ENCODE measurements at places on chromosomes 7 and 10.

DNA sequence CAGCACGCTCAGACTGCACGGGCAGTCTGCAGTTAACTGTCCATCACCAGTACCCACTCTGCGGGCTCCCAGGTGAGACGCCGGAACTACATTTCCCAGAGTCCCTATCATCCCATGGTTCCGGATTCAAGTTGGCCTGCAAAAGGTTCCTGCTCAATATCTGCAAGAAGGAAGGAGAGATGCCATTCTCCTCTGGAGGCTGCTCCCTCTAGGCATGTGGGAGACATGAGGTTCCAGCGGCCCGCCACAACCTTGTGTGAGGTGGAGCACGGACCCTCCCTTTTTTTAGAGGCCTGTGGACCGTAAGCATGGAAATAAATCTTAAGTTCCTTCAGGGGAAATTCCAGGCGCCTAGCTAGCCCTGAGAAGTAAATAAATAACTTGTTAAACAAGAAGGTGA lies 29.7 kb downstream of the NUP42 start:
- DNase-seq = no peak

DNA sequence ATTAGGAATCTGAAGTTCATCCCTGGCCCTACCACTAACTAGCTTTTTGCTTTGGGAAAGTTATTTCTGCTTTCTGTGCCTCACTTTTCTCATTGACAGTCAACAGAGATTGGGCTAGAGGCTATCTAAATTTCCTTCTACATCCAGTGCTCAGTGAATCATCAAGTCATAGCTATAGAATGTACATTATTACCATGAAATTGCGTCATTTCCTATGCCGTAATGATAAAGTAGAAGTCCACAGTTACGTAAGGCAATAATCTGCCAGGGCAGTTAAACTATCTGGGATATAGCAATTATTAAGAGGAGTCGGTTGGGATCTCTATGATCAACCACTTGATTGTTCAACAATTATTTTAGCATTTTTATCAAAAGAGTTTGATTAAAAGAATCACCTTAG lies 64.4 kb downstream of the ITGB8 start:
- no peak for DNase-seq

DNA sequence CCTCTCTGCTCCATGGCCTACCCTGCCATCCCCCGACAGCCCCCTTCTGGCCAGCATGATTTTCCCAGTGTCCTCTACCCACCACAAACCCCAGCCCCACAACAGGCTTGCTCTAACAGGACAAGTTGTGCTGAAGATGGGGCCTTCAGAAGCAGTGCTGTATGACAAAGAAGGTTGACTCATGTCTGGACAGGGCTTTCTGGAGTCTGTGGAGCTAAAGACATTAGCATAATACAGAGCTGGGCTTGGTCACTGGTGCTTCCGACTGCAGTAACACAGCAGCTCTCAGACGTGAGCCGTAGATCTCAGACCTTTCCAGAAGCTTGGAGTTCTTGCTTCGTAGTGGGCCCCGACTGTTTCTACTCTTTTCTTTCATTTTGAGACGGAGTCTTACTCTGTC lies 100.5 kb downstream of the GTF2IRD1 start:
- DNase-seq = no peak

DNA sequence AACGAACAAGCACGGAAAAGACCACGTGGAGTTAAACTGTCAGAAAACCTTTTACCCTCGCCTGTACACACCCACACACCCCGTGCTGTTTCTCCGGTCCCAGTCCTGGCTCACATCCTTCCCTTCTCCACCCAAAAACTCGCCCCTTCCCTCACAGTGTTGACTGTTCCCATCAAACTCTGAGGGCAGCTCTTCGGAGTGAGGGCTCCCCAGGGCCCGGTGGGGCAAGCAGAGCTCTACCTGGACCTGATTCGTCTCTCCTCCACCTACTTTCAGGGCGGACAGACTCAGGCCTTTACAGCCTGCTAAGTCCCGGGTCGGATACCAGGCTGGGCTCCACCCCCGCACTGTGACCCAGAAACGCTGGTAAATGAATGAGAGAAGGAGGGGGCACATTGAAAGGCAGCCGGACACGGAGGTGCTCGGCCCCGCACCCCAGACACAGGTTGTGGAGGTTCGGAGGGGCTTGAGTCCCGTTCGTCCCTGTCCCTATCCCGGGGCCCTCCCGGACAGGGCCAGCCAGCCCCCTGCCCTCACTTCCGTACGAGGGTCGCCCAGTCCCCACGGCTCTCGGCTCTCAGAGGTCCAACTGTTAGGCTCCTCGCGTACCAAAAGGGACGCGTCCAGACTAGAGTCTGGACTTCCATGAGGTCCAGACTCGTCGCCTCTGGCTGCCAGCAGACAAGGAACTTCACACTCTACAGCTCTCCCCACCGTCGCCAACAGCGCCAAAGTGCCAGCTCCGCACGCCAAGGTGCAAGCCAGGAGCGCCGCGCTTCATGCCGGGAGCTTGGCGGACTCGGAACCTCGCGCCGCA lies 31.7 kb upstream of the ASL start:
- DNase-seq = peak; percentile 11

DNA sequence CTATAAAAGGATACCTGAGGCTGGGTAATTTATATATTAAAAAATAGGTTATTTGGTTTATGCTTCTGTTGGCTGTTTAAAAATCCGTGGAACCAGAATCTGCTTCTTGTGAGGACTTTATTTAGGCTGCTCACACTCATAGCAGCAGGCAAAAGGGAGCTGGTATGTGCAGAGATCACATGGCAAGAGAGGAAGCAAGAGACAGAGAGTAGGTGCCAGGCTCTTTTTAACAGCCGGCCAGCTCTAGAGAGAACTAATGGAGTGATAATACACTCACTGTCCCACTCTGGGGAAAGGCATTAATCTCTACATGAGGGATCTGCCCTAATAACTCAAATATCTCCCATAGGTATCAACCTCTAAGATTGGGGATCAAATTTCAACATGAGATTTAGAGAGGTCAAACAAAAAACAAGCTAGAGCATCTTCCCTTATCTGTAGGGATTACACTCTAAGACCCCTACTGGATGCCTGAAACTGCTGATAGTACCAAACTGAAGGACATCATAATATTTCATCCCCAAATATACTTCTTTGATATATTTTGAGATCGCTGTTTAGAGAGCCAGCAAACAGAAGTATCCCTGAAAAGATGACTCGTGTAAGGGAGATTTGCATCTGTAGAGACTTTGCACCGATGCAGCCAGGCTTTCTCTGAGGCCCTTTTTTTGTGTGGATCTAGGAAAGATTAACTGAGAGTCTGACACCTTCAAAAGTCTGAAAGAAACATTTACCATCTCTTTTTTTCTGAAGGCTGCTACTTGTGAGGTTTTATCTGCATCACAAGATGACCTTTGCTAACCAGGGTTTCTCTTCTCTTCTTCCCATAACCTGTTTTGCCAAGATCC lies 717.0 kb upstream of the MBL2 start:
- no peak for DNase-seq

- peak; percentile 97 for DNase-seq
These were observed 18.5 kb downstream of the MXI1 start for GRCh38 chr10:110225756-110226542.

- DNase-seq = no peak
These were observed 17.8 kb downstream of the GRK5 start for GRCh38 chr10:119225083-119225658.

DNA sequence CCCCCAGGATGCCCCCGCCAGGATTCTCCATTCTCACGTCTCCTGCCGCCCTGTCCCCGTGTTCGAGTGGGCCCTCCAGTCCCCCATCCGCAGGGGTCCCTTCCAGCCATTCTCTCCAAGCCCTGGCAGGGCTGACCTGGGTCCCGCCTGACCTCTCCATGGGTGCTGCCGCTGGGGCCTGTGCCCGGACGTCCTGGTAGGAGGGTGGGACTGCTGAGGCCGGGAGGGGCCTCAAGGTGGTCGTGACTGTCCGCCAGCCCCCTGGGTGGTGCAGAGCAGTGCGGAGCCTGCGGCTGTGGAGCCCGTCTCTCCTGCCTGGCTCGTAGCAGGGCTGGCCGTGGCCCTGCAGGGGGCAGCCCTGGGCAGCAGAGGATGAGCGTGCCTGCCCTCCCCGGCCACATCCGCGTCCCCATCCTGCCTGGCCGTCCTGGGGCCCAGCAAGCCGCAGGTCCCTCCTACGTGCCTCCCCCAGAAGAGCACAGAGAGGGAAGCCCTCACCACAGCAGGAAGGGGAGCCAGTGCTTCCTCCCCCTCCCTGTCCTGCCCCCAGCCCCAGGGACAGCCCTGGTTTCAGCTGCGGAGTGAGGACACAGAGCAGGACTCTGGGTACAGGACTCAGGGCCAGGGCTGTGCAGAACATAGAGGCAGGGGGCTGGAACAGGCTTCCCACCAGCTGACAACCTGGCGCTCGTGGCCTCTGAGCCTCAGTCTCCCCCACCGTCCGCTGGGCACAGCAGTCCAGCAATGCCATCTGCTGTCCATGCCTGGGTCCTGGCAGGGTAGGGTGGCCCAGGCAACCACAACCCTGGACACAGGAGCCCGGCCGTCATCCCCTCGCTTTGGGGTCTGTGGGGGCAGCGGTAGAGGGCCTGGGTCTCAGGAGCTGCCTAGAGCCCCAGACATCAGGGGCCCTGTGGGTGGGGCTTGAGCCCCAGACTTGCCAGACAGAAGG lies 1.5 kb upstream of the GRIFIN start:
- peak; percentile 20 for DNase-seq

- DNase-seq = no peak
These were observed 3.2 kb downstream of the RSU1 start for GRCh38 chr10:16814012-16814411.

- DNase-seq = no peak
These were observed 95.5 kb downstream of the ZMYND11 start for GRCh38 chr10:230758-231157.

DNA sequence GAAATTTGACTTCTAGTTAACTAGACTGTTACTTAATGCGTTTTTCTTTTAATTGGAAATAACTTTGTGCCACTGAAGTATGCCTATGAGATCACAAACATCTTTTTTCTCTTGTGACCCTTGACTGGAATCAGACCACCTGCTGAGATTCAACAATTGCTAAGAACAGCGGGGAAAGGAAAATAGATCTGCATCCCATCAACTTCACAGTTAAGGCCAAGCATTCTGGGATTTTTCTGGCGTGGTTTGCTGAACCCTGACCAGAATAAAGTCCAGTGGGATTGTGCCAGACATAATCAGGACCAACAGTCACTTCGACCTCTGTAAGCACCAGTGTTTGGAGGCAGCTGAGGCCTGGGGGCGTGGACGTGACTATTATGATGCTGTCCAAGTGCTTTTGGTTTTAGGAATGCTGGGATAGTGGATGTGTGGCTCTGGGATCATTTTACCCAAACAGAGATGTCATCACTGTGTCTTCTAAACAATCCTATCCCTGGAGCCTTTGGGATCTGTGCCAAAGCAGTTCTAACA lies 373.3 kb upstream of the PRKCQ start:
- no peak for DNase-seq

DNA sequence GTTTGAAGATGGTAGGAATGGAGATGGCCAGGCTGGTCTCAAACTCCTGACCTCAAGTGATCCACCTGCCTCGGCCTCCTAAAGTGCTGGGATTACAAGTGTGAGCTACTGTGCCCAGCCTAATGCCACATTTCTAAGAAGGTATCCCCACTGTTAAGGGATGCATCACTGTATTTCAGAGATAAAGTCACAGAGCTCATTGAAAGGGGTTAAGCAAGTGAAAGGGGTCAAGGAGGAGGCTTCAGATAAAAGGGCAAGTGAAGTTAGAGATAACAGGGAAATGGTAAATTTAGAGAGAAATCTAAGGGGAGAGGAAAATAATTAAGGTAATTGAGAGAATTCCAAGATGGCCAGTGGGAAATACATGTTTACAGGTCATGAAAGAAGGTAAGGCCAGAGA lies 93.0 kb upstream of the SP4 start:
- DNase-seq = no peak

DNA sequence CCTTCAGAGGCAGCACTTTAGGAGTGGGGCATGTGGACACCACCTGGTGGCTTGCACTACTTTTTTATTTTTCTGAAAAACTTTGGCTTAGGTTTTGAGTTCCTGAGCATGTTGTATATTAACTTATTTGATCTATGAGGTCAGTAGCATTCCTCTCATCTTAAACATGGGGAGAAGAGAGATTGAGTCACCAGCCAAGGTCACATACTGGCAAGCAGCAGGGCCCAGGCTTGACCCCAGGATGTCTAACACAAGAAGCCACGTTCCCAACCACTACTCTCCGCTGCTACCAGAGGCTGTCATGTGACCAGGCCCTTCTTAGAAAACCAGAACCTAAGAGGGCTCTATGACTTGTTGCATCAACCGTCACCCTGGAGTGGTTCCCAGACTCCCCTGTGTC lies 210.3 kb upstream of the GPR26 start:
- DNase-seq = no peak

DNA sequence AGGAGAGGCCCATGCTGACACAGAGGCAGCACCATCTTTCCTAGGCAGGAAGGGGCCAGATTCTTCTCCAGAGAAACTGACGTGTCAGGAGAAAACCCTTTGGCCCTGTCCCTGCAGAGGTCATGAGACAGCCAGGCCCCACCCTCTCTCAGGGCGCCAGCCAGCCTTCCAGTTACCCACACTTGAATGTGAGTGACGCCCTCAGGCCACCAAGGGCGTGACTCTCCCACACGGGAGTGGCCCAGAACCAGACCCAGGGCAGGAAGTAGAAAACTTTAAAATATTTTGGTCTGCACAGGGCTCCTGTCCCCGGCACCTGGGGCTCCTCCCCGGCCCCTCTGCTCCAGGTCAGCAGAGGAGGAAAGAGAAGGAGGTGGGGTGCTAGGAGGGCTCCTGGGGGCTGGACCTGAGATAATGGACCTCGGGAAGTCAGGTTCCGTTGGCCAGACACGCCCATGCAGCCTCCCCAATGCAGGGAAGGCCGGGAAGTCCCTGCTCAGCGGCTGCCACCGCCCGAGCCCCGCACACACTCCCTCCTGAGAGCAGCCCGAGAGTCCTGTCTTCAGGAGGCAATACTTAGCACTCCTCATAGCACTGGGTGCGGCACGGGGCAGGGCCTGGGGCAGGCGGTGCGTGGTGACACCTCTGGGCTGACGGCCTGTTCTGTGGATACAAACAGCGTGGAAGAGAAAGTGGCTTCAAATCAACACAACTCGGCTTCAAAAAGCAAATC lies 67.0 kb upstream of the CFAP46 start:
- no peak for DNase-seq

GRCh38 chr10:22158426-22158825 lies 59.4 kb downstream of the EBLN1 start:
- DNase-seq = no peak

DNA sequence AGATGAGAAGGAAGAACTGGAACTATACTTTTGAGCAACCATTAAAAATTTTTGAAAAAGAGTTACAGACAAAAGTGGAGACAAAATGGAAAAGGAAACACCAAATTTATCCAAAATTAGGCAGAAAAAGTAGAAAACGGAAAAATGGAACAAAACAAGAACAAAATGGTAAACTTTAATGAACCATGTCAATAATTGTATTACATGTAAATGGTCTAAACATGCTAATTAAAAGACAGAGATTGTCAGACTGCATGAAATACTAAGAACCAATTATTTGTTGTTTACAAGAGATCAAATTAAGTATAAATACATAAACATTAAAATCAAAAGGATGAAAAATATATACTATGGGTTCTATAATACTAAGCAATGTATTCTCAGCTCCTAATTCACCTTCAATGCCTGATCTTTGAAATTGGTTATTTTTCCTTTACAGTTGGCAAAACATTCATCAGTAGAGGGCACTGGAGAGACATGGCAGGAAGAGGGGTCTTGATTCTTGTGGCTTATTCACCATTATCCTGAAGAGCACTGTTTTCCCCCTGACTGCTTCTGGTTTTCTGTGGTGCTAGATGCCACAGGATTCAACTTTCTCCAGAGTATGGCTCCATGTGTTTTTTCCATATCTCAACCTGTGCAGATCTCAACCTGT lies 124.9 kb downstream of the ELFN1 start:
- DNase-seq = no peak

GRCh38 chr7:51161937-51162336 lies 154.7 kb downstream of the COBL start:
- no peak for DNase-seq

Data from putamen (tissue), 1 donor.